Bronchial epithelial cell (primary cell): ENCODE measurements at places on chromosomes 3 and 15. TPM values are rescaled to one million over a fixed set of nuclear protein-coding genes. Genes with fewer than 3 reads are reported as not detected.

DNA sequence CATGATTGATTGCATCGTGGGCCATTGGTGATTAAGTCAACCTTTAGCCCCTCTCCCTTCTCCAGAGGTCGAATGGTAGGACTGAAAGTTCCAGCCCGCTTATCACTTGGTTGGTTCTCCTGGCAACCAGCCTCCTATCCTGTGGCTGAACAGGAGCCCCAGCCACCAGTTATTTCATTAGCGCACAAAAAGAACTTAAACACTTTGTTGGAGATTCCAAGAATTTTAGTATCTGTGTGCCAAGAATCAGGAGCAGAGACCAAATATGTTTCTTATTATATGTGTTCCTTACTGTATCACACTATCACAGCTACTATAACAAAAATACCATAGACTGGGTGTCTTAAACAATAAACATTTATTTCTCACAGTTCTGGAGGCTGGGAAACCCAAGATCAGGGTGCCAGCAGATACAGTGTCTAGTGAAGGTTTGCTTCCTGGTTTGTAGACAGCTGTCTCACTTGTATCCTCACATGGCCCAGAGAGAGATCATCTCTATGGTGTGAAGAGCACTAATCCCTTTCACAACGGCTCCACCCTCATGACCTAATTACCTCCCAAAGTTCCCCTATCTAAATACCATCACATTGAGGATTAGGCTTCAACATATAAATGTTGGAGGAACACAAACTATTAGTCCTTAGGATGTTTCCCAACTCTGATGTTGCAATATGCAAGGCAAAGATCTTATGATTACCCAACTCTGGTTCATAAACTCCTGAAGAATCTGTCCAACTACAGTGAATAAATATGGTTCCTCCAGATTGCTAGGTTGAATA is 30.5 kb upstream of the APH1B start:
- DNase-seq, result peak; percentile 93

- DNase-seq, result no peak
Observed at GRCh38 chr3:189778340-189778950, 147.3 kb downstream of the TP63 start.

DNA sequence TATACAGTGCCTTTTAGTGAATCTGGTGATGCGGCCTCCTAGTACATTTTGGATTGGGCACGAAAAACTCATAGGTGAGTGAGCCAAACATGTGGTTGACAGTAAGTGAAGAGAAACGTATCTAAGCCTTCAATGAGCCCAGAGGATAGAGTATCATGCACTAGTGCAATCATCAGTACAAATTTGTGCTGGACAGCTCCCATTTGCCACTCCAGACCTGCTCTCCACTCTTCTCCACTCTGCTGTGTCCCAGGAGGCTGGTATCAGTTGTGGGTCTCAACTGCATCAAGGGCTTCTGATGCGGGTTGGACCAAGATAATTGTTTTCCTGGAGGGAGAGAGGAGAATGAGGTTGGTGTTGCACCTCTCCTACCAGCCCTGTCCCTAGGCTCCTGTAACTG is 9.1 kb upstream of the RASGRF1 start:
- DNase-seq, result no peak

GRCh38 chr3:170869239-170869590 is 780 bp downstream of the RPL22L1 start:
- DNase-seq, result peak; percentile 14

The SLC28A1 gene
- not detected in 2 replicates for total RNA-seq

GRCh38 chr3:33624756-33625155 is 93.3 kb downstream of the CLASP2 start:
- no peak for DNase-seq

DNA sequence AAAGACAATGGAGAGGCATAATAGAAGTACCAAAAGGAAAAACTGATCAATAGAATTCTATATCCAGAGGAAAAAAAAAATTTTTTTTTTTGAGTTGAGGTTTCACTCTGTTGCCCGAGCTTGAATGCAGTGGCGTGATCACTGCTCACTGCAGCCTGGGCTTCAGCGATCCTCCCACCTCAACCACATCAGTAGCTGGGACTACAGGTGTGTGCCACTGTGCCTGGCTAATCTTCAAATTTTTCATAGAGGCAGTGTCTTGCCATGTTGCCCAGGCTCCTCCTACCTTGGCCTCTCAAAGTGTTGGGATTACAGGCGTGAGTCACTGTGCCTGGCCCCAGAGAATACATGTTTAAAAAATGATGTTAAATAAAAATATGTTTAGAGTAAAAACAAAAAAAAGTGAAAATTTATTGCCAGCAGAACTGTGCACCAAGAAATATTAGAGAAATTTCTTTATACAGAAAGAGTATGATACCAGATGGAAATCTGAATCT is 154.3 kb upstream of the ZBTB20 start:
- peak; percentile 9 for DNase-seq

The RPP14 gene
- total RNA-seq, result 18.1 and 20.3 TPM in 2 replicates

GRCh38 chr3:106675451-106675850 is 701.8 kb upstream of the CCDC54 start:
- no peak for DNase-seq

The ZNF660 gene
- total RNA-seq, result under 0.01 and 0.26 TPM in 2 replicates

DNA sequence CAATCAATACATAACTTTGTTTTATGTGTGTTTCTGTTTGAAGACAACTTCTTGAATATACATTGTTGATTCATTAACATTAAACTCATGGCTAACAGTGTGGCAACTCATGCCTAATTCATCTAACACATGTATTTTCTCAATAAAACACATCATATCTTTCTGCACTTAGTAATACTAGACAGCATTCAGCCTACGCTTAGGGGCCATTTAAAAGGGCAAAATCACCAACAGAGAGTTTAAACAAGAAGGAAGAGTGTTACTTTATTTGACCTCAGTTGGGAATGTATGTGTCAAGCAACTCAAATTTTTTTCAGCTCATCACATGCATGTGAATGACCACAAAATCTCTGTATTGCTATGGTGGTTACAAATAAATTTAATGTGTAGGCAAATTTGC is 128.8 kb upstream of the AADACL2 start:
- no peak for DNase-seq

DNA sequence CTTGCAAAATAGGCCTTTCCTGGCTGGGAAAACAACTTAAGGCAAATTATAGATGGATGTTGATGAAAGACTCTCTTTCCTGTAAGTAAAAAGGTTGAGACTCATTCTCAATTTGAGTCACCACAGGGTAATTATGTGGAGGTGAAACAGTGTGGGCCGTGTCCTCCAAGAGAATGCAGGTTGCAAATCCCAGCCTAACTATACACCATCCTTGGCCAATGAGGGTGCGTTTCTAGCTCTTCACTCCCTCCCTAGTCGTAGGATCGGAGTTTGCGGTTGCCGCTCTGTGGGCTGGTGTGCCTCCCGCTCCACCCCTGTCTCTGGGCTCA is 259.9 kb downstream of the PLCL2 start:
- DNase-seq, result no peak

The WDR48 gene
- 20.0 and 21.1 TPM in 2 replicates for total RNA-seq

The TRIM71 gene
- not detected in 2 replicates for total RNA-seq

GRCh38 chr15:39602143-39602542 is 21.3 kb downstream of the THBS1 start:
- DNase-seq, result no peak

DNA sequence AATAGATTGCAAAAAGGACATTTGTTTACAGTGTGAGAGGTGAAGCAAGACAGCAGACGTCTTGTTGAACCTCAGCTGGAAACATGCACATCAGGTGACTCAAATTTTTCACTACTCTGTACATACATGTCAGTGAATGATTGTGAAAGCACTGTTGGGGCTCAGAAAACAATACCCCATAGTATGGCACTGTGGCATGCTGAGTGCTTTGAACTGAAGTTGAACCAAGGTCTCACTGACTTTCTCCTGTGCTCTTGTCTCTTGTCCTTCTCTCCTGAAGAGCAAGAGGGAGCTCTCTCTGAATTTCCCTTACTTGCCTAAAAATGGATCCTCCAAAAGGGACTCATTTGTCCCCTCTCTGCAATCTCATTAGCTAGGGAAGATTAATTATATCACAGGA is 24.5 kb upstream of the NEDD4 start:
- peak; percentile 76 for DNase-seq

- no peak for DNase-seq
Observed at GRCh38 chr15:74682954-74683353, 12.9 kb downstream of the EDC3 start.

DNA sequence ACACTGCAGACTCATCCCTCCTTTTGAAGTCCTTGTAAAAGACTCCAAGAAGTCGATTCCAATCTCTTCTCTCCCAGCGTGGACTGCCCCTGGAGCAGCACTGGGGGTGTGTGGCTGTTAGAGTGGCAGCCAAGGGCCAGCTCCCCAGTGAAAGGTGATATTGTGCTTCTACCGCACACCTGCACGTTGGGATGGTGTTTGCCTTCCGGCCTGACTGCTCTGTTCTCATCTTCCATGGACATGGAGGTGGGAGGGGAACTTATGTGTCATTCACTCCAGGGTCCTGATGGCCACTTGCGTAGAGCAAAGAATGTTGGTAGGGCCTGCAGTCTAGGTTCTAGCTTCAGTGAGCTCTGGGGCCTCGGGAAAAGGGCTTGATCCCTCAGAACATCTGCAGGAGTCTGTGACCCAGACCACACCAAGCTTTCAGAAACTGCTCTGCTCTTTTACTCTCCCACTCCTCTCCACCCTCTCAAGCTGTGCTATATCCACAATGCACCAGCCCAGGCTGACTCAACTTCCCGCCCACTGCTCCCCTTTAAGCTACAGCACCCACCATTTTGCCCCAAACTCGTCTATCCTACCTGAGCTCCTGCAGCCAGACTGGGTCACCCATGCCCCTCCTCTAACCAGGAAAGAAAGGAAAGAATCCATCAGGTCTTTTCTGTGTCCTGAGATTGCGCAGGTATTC is 31.3 kb downstream of the LIPC start:
- DNase-seq, result no peak

GRCh38 chr15:65066001-65066634 is 1.7 kb downstream of the RASL12 start:
- DNase-seq, result no peak

DNA sequence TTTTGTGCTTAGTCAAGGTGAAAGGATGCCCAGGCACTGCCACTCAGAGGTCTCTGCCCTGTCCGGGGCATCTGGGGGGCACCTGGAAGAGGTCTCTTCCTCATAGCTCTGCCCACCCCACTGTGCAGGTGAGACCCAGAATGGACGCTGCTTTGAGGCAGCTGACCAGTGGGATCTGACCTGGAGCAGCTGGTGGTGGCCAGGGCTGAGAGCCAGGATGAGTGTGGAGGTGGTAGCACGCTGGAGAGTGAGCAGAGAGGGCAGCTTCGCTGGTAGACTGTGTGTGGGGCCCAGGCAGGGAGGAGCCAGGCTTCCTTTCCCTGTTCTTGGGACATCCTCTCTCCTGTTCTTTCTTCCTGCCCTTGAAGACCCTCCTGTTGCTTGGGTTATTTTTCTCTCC is 32.2 kb upstream of the PLA2G4E start:
- DNase-seq, result no peak

The PPP1R14D gene
- total RNA-seq, result not detected in 2 replicates

DNA sequence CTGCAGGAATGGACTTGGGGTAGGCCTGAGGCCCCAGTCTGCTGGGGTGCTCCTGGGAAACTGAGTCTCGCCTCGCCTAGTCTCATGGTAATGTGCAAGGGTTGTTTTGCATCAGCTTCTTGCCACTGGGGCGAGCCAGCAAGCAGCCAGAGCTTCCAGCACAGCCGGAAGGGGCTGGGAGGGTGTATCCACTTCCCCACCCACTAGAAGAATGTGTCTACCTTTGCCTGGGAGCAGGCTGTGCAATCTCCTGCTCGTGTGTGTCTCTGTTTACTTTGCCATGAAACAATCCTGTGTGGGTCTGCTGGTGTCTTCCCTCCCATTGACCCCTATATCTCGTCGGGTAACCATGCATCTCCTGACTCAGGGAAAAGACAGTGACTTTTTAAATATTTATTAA is 21.8 kb upstream of the ERICH6 start:
- peak; percentile 83 for DNase-seq

The TNFSF10 gene
- 15.5 and 24.6 TPM in 2 replicates for total RNA-seq

The SLC6A1 gene
- not detected in 2 replicates for total RNA-seq

DNA sequence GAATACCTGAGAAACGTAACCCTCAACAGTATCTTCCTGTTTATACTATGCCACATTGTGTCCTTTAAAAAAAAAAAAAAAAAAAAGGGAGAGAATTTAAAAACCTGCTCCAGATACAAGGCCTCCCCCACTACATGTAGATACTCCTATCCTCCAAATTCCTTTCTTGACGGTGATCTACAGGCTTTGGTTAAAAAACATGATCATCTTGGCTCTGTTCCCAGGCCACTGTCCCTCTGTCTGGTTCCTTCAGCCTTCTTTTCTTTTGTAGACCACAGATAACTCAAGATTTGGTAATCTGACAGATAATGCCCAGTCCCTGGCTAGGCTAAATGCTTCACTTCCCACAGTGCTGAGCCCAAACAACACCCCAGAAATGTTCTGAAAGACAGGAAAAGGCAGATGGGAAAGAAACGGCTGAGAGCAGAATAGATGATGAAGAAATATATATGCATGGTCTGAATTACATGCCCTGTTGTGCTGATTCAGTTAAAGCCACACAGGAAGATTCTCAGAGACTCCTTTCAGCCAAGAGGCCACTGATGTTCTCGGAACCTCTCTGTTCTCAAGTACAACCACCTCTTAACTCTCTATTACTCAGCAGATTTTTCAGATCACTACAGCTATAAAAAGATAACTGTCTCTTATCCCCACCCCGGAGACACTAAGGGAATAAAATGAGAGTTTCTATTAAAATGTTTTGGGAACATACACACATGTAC is 48.3 kb downstream of the NPTN start:
- DNase-seq, result no peak

DNA sequence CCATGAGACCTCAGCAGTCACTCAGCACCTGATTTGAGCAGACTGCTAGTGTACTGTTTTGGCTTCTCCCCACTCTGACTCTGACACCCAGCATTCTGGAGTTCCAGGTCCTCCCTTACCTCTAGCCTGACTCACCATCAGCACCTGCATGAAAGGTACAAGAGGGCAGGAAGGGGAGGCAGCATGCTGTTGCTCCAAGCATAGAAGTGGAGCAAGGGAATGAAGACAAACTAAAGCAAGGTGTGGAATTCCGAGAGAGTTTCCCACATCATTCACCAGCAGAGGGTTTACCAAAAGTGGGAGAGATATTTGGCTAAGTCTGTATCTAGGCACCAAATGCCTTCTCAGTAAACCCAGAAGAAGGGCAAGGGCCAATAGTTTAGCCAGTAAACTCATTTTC is 21.3 kb downstream of the HEXA start:
- DNase-seq, result no peak

The GPR176 gene
- total RNA-seq, result 1.9 and 3.4 TPM in 2 replicates

The RASGRF1 gene
- under 0.01 TPM in 1 of 2 replicates, not detected in the other for total RNA-seq

The ARIH2 gene
- 119 and 124 TPM in 2 replicates for total RNA-seq

GRCh38 chr15:26065723-26066122 is 202.6 kb upstream of the ATP10A start:
- DNase-seq, result no peak

The PAQR5 gene
- 0.53 and 3.6 TPM in 2 replicates for total RNA-seq

The IL17RD gene
- total RNA-seq, result 1.1 and 2.3 TPM in 2 replicates

DNA sequence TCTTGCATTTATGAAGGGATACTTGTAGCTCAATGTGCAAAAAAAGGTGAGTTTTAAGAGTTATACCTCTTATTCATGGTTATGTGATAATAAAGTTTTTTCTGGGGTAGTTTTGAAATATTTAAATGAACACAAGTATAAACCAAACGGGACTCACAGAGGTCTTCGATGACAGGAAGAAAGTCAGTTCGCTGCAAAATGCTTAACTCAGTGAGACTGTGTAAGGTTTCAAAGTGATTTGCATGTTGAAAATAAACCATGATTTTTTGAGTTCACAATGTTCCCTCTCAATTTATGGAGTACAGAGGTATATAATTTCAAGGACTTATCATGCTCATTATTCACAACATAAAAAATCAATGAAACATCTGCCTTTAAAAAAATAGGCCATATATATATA is 36.3 kb upstream of the MYH15 start:
- DNase-seq, result no peak
